Eye (tissue), 1 donor: ENCODE measurements at places on chromosomes 12 and 14.

GRCh38 chr14:91321131-91321530, 76.6 kb upstream of the GPR68 start:
- no peak for DNase-seq

GRCh38 chr12:52980650-52981423, 25.4 kb upstream of the EIF4B start:
- peak; percentile 97 for DNase-seq

DNA sequence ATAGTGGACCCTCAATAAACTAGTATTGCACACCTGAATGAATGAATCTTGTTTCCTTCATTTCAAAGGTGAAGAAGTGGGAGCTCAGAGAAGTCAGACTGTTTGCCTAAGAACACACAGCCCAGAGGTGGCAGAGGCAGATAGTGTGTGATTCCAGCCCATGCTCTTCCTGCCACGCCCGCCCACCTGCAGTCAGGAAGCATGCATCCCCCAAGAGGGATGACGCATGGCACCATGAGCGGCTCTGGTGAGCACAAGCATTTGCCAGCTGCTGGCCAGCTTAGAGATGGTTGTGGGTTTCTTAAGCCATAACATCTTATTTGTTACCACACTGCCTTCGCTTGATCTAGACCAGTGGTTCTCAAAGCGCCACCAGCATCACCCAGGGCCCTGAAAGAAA, 133.8 kb downstream of the RIMBP2 start:
- DNase-seq, result no peak

GRCh38 chr12:131052929-131053328, 99.2 kb downstream of the ADGRD1 start:
- no peak for DNase-seq

- DNase-seq, result no peak
Observed at GRCh38 chr12:52185400-52185967, 6.3 kb downstream of the KRT80 start.

DNA sequence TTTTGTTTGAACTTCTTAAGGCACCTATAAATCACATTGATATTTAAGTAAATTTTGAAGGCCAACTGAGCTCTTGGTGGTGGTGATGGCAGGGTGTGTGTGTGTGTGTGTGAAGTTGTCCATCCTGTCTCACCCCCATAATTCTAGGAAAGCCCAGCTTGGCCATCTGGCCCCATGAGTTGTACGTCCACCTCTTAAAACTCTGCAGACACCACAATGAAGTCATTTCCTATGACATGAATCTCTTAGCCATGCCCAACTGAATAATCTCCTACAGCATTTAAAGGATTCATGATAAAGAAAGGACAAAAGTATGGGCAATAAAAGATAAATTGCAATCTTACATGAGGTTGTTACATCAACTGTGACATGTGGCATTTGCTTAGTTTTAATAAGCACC, 123.4 kb downstream of the TTC7B start:
- no peak for DNase-seq

- DNase-seq, result no peak
Observed at GRCh38 chr14:106459971-106460730, 933.8 kb downstream of the TMEM121 start.

- peak; percentile 89 for DNase-seq
Observed at GRCh38 chr12:45543887-45544286, 185.6 kb upstream of the ARID2 start.

- no peak for DNase-seq
Observed at GRCh38 chr12:121753844-121754264, 39.6 kb downstream of the RHOF start.

DNA sequence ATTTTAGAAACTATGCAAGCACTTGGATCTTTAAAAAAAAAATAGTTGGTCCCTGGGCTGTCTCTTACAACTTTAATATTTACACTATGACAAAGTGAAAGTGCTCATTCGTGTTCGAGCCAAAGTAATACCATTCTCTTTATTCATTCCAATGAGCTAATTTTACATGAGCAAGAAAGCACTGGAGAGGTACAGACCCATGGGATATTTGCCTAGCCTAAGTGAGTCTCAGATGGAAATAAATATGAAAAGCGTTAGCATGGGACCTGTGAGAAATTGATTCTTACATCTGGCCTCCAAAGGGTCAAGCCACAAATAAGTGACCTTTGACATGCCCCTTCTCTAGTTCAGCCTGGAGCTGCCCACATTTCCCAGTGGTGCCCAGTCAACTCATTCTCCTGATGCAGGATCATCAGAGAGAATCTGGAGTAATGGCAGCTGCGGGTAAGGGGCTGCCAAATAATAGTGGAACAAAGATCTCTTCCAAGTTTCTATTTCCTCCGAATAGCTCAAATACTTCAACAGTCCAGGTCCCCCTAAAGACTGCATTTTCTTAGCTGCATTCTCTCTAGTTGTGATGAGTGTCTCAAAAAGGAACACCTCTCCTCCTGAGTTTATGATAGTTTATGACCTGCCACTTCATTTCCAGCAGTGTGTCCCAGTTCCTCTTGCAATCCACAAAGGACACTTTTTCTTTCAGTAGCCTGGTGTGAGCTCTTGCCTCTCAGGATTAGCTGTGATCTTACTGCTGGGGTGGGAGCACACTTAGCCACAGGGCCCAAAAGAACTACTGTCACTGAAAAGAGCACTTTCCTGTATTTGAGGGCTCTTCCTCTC, 208.2 kb downstream of the DAD1 start:
- no peak for DNase-seq

GRCh38 chr12:2688381-2688931, 106.3 kb upstream of the FKBP4 start:
- DNase-seq, result no peak

DNA sequence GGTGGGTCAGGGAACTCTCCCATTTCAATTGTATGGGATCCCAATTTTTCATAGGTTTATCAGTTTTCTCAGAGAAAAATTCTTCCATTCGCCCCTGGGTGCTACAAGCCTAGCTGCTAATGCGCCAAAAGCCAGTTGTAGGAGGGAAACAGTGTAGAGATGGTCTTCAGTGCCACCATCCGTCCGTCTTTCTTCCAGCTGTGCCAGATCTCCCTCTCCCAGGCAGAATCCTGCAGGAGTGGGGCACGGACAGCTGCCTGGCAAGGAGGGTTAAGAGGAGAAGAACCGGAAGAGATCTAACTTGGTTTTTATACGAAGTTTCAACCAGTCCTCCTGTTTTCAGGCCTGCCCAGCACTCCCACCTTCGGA, 38.9 kb upstream of the FUT8 start:
- DNase-seq, result no peak
